ENCODE measurements at places on chromosomes 4 and X. TPM values are rescaled to one million over a fixed set of nuclear protein-coding genes. Genes with fewer than 3 reads are reported as not detected.

Gene SMIM43
- total RNA-seq, result 0.23 TPM

Gene GJB1
- total RNA-seq, result not detected

Gene PDHA2
- not detected for total RNA-seq

Gene MYOZ2
- 0.82 TPM for total RNA-seq

Gene RS1
- not detected for total RNA-seq

Gene MEPE
- not detected for total RNA-seq

Gene RTL9
- total RNA-seq, result not detected

Gene NLGN4X
- not detected for total RNA-seq

Gene NPY2R
- not detected for total RNA-seq

Gene TAF7L
- total RNA-seq, result 0.23 TPM

Gene CLNK
- not detected for total RNA-seq

Gene GAGE2A
- not detected for total RNA-seq

Gene TIGD4
- total RNA-seq, result 0.08 TPM

Gene DUSP21
- total RNA-seq, result not detected

Gene TCEAL9
- total RNA-seq, result 72.9 TPM

Gene SYN1
- 0.08 TPM for total RNA-seq

Gene KCND1
- total RNA-seq, result 0.59 TPM

Gene FAM47E
- 1.9 TPM for total RNA-seq

Gene FGFRL1
- 25.5 TPM for total RNA-seq

Gene GABRA4
- not detected for total RNA-seq

Gene TBC1D19
- total RNA-seq, result 11.8 TPM

Gene DRP2
- 6.7 TPM for total RNA-seq

Gene BLOC1S4
- 16.1 TPM for total RNA-seq

Gene PGAM4
- not detected for total RNA-seq

Gene ADAD1
- not detected for total RNA-seq

Gene GPR119
- not detected for total RNA-seq

Gene HS6ST2
- 0.08 TPM for total RNA-seq

Gene VMA21
- total RNA-seq, result 21.4 TPM

Gene TMEM47
- total RNA-seq, result 51.0 TPM

Gene GC
- total RNA-seq, result not detected

Gene GDPD2
- not detected for total RNA-seq

Gene CCDC160
- total RNA-seq, result not detected

Gene TLL1
- 0.08 TPM for total RNA-seq

Gene CPZ
- total RNA-seq, result 33.7 TPM

Gene SLC9B1
- 2.2 TPM for total RNA-seq

Gene CTAG2
- total RNA-seq, result not detected

Gene RPL34
- 999 TPM for total RNA-seq

Gene SLBP
- total RNA-seq, result 45.2 TPM

Gene LUZP4
- total RNA-seq, result not detected

Gene EOLA2
- total RNA-seq, result 21.8 TPM

Gene USP51
- total RNA-seq, result 0.30 TPM

Gene DCAF8L1
- not detected for total RNA-seq

Gene FGFR3
- total RNA-seq, result 0.83 TPM

Gene PRAF2
- 7.7 TPM for total RNA-seq

Gene PDLIM3
- total RNA-seq, result 307 TPM

Gene NDP
- 1.2 TPM for total RNA-seq

Gene CPLX1
- total RNA-seq, result not detected

Gene ACSL1
- 39.2 TPM for total RNA-seq

Gene GLRA2
- not detected for total RNA-seq

Gene IL13RA2
- 2.3 TPM for total RNA-seq

Gene NXF3
- not detected for total RNA-seq

Gene PDGFRA
- 451 TPM for total RNA-seq

Gene MAGEB2
- not detected for total RNA-seq

Gene UFSP2
- 42.8 TPM for total RNA-seq

Gene CDS1
- not detected for total RNA-seq

Measured in smooth muscle cell of the coronary artery (primary cell).